B cell (primary cell): ENCODE measurements at places on chromosomes 13 and 19. TPM values are rescaled to one million over a fixed set of nuclear protein-coding genes. Genes with fewer than 3 reads are reported as not detected.

The SMIM17 gene
- not detected in 2 replicates for total RNA-seq

The MISP gene
- not detected in 2 replicates for total RNA-seq

- no peak overlapping the region for H3K27ac ChIP-seq
- H3K4me1 ChIP-seq, result no peaks in the 10 kb centered on the region
- H3K4me3 ChIP-seq, result no peak overlapping the region
- no peaks in the 10 kb centered on the region for H3K27me3 ChIP-seq
- H3K36me3 ChIP-seq, result peaks cover 8% of the 10 kb centered on the region
These were observed 15.4 kb downstream of the CERS4 start for GRCh38 chr19:8224394-8225145.

DNA sequence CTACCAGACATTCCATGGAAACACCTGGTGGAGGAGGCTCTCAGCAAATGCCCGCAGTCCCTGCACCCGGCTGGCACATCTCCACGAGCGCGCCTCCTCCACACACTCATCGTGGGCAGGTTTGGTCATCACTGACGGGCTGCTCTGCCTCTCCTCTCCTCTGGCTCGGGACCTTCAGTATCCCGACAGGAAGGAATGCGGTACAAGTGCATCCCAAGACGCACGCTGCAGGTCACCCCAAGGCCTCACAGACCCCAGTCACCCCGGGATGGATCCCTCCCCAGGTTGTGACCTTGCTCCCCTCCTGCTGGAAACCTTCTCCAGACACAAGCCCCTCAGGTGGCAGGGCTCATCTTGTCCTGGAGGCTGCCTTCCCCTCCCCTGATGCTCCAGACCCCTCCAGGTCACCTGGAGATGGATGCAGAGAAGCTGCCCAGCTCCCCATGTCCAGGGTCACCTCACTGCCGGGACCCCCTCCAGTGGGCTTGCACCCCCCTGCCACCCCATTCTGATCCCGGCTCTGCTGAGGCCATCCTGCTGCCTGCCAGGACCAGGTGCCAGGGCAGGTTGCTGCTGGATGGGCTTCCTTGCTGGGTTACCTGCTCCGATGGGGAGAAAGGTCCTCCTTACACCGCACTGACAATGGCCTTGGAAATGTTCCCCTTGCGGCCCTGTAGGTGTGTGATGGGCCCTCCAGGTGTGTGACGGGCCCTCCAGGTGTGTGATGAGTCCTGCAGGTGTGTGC lies 29.9 kb downstream of the C13orf46 start:
- no peaks in the 10 kb centered on the region for H3K36me3 ChIP-seq
- H3K4me1 ChIP-seq, result no peaks in the 10 kb centered on the region
- no peak for DNase-seq
- H3K27me3 ChIP-seq, result no peaks in the 10 kb centered on the region
- no peak overlapping the region for H3K27ac ChIP-seq

DNA sequence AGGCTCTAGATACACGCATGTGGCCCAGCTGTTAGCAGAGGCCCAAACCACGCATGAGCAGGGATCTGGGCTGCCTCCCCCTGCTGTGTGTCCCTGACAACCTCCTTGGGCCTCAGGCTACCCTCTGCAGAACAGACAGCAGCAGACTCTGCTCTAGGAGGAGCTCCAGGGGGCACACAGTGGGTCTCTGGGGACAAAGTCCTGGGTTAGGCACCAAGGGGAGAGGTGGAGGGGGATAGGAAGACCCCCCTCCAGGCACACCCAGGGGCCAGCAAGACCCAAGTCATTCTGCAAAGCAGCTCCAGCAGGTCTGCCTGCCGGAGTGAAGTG lies 8.0 kb downstream of the TINCR start:
- H3K4me1 ChIP-seq, result no peaks in the 10 kb centered on the region
- H3K36me3 ChIP-seq, result no peaks in the 10 kb centered on the region
- no peak overlapping the region for H3K4me3 ChIP-seq
- DNase-seq, result no peak

DNA sequence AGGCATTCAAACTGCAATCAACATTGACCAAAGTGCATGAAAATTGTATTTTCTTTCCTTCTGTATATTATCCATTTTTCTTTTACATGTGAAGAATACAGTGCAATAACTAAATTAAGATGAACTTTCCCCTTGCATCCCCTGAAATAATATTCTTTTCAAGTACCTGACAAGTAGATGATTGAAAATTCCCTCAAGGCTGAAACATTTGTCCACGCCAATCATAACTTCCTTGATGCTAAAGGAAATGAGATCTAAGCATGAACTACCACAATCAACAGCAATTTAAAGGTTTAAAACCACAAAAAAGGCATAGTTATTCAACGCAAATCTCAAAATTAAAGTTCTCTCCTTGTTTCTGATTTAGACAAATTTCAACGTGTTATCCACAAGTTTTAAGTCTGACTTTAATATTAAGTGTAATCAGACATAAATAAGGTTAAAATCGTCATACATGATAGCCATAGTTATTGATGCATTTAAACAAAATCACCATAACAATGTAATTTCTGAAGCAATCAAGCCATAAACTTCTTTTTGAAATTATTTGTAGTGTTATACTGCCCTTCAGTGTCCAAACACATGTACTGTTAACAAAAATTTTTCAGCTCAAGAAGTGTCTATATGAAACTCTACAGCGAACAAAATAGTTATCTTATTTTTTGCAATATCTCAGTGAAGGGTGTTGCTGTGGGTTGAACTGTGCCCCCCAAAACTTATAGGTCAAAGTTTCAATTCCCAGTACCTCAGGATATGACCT lies 169.5 kb downstream of the DCLK1 start:
- no peaks in the 10 kb centered on the region for H3K4me1 ChIP-seq
- DNase-seq, result no peak
- H3K27me3 ChIP-seq, result no peaks in the 10 kb centered on the region
- no peaks in the 10 kb centered on the region for H3K36me3 ChIP-seq
- no peak overlapping the region for H3K4me3 ChIP-seq

GRCh38 chr13:104832231-104832630 lies 1703.2 kb downstream of the EFNB2 start:
- no peaks in the 10 kb centered on the region for H3K4me1 ChIP-seq
- no peak overlapping the region for H3K4me3 ChIP-seq
- no peak for DNase-seq
- H3K36me3 ChIP-seq, result no peaks in the 10 kb centered on the region
- no peak overlapping the region for H3K27ac ChIP-seq

DNA sequence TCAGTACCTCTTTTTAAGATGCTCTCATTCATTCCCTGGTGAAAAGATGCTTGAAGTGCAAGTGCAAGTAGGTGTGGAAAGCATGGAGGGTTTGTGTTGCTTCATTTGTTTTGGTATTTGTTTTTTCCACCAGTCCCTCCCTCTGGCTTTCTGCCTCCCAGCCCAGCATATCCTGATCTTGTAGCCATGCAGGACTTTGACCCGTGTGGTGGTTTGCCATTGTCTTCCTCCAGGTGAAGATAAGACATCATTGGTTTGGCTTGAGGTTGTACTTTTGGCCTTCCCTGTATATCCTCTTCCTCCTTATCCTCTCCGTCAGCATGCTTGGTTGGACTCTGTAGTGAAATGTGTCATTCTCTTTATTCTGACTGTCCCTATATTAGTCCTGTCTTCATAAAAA lies 9.1 kb downstream of the SPINT2 start:
- H3K36me3 ChIP-seq, result no peaks in the 10 kb centered on the region
- no peak overlapping the region for H3K4me3 ChIP-seq
- no peaks in the 10 kb centered on the region for H3K27me3 ChIP-seq
- no peaks in the 10 kb centered on the region for H3K4me1 ChIP-seq

- H3K27ac ChIP-seq, result no peak overlapping the region
- no peaks in the 10 kb centered on the region for H3K4me1 ChIP-seq
- no peak for DNase-seq
- H3K27me3 ChIP-seq, result no peaks in the 10 kb centered on the region
- H3K4me3 ChIP-seq, result no peak overlapping the region
These were observed 326.1 kb upstream of the SLITRK1 start for GRCh38 chr13:84208246-84208910.

DNA sequence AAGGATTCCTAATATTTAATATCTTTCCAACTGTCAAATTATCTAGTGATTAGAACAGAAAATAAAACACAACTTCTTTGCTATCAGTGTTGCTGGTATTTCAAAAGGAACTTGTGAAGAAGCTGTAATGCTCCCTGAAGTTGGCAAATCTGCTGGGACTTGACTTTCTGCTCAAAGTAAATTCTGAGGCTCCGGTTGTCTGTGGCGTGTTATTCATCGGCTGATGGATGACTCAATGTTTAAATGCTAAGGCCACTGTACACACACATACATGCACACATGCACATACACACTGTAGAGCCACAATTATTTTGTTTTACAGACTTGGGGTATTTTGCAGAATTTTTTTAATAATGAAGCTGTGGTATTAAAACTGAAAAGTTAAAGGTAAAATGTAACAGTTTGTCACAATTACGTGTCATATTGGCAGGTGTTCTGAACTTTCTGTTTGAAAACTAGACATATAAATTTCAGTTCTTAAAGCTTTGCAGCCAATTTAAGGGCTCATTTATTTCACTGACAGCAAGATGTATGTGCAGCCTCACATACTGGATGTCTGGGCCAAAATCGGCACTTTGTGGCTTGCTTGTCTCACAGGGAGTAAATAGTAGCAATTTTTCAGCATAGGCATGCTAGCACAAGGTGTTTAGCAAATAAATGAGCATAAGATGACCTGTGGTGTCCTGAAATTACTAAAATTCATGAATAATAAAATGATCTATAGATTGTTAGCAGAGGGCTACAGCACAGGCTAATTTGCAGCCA lies 1691.7 kb upstream of the PCDH20 start:
- no peaks in the 10 kb centered on the region for H3K27me3 ChIP-seq
- no peaks in the 10 kb centered on the region for H3K4me1 ChIP-seq
- no peaks in the 10 kb centered on the region for H3K36me3 ChIP-seq
- no peak overlapping the region for H3K27ac ChIP-seq
- no peak overlapping the region for H3K4me3 ChIP-seq
